ENCODE measurements at places on chromosomes 2 and 18. TPM values are rescaled to one million over a fixed set of nuclear protein-coding genes. Genes with fewer than 3 reads are reported as not detected.

DNA sequence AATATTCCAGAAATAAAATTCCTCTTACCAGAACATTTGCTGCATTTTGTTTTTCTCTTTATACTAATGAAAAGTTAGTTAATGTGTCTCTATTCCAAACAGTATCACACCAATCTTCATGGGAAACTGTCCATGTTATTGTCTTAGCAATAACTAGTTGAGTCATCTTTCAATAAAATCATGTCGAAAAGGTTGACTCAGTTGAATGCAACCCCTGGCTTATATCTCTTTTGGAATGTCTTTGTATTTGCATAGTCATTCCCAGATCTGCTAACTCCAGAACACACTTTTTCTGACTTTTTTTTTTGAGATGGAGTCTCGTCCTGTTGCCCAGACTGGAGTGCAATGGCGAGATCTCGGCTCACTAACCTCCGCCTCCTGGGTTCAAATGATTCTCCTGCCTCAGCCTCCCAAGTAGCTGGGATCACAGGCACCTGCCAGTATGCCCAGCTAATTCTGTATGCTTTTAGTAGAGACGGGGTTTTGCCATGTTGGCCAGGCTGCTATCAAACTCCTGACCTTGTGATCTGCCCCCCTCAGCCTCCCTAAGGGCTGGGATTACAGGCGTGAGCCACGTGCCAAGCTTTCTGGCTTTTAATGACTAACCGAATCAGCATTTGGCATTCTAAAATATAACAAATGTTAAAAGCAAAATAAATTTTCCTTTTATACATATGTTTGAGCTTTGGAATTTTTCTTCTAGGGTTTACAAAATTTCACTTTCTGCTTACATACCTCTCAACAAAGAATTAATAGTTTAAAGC, 133.2 kb upstream of the GULP1 start:
- no peak for DNase-seq

GRCh38 chr2:130776550-130776949, 21.2 kb downstream of the AMER3 start:
- no peak for DNase-seq

Gene FABP1
- not detected for total RNA-seq

Gene TRIM54
- total RNA-seq, result not detected

Gene ANKRD30BL
- total RNA-seq, result not detected

Gene USP14
- total RNA-seq, result 22.9 TPM

Gene ZBTB7C
- not detected for total RNA-seq

Data from pulmonary artery endothelial cell (primary cell).